Type B pancreatic cell (in vitro differentiated cells): ENCODE measurements at places on chromosomes 1 and 21.

- DNase-seq: no peak
Observed at GRCh38 chr1:39236971-39237370, 32.5 kb downstream of the MACF1 start.

- no peak for DNase-seq
Observed at GRCh38 chr1:159775716-159776115, 5.0 kb upstream of the DUSP23 start.

DNA sequence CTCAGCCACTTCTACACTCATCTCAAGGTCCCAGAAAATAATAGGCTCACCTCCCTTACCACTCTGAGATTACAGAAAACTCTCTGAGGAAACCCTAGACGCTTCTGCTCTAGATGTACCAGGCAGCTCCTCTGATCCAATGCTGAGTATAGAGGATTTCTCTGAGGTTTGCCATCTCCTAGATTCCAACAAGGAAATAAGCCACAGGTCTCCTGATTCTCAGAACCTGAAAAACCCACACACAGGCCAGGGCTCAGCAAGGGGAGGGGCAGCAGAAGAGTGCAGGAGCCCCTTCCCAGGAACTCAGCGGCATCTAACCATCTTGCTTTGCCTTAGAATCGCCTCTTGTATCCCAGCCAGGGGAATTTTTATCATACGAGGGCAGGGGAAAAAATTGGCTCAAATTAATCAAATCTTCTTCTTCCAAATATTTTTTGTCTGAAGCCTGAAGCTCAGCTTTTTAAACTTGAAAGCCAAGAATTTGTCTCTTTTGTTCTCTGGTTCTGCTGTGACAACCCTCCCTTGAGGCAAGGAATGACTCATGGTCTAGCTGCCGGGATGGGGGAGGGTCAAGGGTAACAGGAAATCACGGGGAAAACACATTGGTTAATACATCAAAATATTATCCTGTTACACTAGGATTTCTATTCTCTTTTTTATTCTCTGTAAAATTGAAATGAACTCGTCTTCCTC, 30.8 kb downstream of the GORAB start:
- DNase-seq: no peak

DNA sequence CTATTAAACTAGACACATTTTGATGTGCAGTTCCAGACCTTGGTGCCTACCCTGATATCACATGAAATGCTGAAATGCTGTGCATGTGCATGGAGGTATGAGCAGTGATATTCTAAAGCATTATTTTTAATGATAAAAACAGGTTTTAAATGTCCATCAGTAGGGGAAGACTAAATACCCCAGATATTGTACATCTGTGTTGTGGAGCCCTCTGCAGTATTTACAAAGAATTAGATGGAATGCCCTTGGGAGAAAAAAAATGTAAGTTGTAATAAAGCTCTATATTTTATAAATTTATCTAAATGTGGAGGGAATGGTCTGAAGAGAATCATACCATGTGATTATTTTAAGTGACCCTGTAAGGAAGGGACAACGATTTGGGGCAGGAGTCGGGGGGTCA, 39.1 kb upstream of the IGSF5 start:
- DNase-seq: no peak

GRCh38 chr1:4210043-4210442, 310.0 kb upstream of the C1orf174 start:
- DNase-seq: no peak

- DNase-seq: no peak
Observed at GRCh38 chr1:225565847-225566246, 87.1 kb downstream of the ENAH start.
